ENCODE measurements at places on chromosomes 4 and X.

GRCh38 chr4:60744767-60745166, 455.4 kb upstream of the ADGRL3 start:
- no peak for DNase-seq

GRCh38 chrX:118459494-118459893, 36.1 kb upstream of the DOCK11 start:
- DNase-seq = no peak

DNA sequence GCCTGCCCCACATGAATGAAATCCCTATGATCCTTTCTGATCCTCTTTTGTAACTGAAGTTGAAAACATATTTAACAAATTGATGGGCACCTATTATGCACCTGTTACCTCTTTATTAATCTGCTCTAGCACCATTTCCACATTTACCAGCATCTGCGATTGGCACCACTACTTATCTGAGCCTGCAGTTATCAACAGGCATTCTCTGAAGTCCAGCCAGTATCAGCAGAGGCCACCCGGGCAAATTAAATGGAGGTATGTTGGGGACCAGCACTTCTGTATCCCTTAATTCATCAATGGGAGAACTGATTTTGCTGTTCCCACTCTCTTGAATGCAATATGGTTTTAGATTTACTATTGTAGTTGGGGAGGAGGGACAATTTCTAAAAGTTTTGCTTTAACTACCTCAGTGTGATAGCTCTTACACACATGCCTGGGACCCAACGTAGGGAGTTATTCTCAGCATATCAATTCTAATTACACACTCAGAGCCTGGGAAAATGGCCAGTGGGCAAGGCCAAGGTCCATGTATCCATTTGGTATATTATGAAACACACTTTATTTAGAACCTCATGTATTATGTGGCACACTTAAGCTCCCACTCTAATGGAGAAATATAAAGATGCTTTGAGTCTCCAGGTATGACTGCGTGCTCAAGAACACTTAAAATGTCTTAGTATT, 1927.1 kb upstream of the PCDH7 start:
- no peak for DNase-seq

GRCh38 chrX:18721683-18722499, 14.4 kb downstream of the PPEF1 start:
- no peak for DNase-seq

GRCh38 chr4:85790582-85790981, 315.6 kb downstream of the ARHGAP24 start:
- DNase-seq = no peak

GRCh38 chrX:28946846-28947245, 359.6 kb downstream of the IL1RAPL1 start:
- no peak for DNase-seq

DNA sequence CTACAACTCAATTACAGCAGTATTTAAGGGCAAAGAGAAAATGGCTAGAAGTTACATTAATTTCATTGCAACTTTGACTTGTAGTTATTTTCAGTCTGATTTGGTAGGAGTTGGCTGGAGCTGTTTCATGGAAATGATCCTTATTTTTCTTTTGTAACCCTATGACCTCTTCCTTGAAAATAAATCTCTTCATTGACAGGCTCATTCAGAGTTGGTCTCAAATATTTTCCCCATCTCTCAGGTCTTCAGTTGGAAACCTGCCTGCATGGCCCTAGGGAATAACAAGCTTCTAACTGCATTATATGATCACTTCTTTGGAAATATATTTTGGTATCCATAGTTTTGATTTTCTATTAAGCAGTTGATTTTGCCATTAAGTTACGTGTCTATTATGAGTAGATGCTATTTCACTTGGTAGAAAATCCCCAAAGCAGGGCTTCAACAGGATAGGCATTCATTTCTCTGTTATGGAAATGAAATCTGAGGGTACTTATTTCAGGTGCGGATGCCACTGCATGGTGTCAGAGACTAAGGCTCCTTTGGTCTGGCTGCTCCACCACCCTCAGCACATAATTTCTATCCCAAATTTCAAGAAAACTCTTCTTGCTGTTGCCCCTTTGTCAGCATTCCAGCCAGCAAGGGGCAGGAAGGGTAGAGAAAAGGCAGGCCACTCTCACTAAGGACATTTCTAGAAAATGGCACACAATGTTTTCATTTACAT, 502.5 kb downstream of the SPRY1 start:
- no peak for DNase-seq

- no peak for DNase-seq
These were observed 618.8 kb downstream of the GLUD2 start for GRCh38 chrX:121666171-121666570.

GRCh38 chr4:67743194-67743593, 11.0 kb downstream of the GNRHR start:
- no peak for DNase-seq

DNA sequence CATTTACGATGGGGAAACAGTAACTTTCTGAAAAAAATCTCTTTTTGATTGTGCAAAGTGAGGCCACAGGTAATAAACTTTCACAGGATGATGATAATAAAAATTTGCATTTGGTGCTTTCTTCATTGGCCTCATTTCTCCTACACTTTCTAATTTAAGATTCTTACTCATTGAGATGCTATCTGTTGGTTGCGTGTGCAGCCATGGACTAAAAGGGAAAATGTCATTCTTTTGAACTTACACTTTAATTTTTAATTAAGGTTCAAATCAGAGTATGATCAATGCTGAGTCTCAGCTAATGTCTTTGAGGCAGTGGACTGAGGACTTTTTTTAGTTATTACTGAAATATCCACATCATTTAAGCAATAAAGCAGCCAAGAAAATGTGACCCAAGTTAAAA, 87.6 kb downstream of the SEL1L3 start:
- no peak for DNase-seq

DNA sequence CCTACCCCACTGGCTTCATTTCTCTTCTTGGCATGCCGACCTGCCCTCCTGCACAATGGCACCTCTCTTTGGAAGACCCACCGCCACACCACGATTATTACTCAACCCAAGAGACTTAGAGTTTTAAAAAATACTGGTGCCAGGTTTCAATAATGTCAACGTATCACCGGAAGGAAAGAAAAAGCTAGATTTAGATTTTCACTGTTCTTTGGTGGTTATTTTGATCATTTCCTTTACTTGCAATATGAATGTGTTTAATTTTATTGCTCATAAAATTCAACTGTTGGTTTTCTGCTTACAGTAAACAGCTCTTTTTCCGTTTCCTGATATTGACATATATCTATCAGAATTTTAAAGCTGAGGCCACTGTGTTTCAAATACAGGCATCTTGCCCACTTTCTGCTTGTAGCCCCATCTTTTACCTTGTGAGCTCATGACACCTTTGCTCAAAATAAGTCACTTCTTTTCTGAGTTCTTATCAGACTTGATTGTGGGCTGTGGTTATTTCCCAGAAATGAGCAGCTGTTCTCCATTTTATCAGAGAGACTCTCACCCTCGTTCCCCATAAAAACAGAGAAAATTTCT, 439.1 kb downstream of the INPP4B start:
- DNase-seq = no peak
